ENCODE measurements at places on chromosomes 7 and 10.

DNA sequence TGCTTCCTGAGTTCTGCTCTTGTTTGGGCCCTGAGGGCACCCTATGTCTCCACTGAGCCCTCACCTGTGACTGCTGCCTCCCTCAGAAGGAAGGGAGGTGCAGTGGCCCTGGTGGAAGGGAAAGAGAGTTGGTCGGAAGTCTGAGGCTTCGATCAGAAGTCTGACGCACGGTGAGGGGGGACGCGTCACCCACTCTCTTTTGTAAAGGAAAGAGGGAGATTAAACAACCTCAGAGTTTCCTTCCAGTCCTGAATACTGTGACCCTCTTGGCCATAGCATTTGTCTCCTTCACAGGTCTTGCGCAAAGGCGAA is 31.4 kb upstream of the TRIM8 start:
- DNase-seq = no peak

DNA sequence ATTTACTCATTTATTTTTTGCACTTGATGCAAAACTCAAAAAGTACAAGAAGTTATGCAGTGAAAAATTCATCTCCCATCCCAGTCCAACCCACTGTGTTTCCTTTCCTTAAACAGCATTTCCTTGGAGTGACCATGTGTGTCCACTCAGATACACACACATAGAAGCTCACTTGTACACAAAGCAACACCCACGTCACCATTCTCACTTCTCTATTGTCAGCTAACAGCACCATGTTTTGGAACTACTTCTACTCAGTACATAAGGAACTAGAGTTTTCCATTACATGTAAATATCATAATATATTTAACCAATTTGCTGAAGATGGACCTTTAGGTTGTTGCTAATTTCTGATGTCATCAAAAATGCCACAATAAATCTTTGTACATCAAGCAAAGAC is 167.6 kb downstream of the GRID1 start:
- DNase-seq = peak; percentile 51

DNA sequence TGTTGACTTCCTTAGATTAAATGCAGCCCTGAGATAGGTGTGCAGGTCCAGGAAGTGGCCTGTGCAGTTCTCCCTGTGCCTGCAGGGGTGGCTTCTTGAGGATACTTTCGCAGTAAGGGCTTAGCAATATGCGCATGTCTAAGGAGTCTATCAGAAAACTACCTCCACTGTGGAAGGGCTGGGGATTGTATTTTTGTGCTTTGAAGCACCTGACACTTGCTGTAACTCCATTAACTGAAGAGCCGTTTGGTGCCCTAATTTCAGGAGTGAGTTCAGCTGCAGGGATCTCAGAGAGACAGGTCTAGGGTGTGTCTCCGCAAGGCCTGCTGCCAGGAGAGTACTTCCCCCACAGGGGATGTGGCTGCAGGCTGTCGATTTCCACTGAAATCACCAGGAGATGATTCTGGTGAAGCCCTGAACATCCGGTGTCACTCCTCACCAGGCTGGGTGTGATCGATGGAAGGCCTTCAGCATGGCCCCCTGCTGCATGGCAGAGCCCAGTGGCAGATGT is 35.5 kb downstream of the IKZF1 start:
- peak; percentile 45 for DNase-seq

- DNase-seq = no peak
Observed at GRCh38 chr7:84642611-84643010, 448.0 kb upstream of the SEMA3A start.

- no peak for DNase-seq
Observed at GRCh38 chr7:151454305-151454704, 14.4 kb upstream of the CRYGN start.

DNA sequence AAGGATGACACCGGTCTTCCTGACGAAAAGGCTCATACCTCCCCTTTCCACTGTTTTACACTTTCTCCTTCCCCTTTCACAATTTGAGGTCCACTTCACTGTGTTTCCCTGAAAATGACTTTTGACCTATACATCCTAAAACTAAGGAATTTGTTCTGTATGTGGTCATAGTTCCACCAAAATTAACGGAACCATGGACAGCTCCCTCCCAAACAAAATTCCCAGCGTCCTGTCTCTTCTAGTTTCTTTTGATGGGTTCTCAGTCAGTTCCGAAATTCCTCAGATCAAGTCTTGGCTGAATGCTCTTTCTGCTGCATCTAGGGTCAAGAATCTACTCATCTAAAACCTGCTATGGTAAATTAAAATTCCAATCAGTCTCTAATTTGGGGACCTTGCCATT is 1191.9 kb downstream of the CNTNAP2 start:
- DNase-seq = no peak

GRCh38 chr7:95411036-95411435 is 14.9 kb upstream of the PON3 start:
- DNase-seq = no peak

- no peak for DNase-seq
Observed at GRCh38 chr10:86802473-86803108, 46.2 kb downstream of the BMPR1A start.

DNA sequence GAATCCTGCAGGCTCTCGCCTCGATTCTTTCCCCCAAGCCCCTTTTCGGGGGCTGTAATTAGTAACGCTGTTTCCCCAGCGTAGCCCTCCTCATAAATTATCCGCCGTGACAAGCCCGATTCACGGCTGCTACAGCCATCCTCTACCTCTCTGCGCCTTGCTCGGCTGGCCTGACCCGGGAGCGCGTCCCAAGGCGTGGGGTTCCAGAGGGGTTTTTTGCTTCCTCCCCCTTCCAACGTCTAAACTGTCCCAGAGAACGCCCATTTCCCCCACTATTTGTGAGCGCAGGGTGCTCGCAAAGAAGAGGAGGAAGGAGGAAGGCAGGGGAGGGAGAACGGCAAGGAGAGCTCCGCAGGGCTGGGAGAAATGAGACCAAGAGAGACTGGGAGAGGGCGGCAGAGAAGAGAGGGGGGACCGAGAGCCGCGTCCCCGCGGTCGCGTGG is 880 bp downstream of the HOXA5 start:
- DNase-seq = no peak

- peak; percentile 41 for DNase-seq
Observed at GRCh38 chr10:56316603-56317002, 44.5 kb downstream of the ZWINT start.

- DNase-seq = no peak
Observed at GRCh38 chr7:90948085-90948484, 316.1 kb upstream of the FZD1 start.

DNA sequence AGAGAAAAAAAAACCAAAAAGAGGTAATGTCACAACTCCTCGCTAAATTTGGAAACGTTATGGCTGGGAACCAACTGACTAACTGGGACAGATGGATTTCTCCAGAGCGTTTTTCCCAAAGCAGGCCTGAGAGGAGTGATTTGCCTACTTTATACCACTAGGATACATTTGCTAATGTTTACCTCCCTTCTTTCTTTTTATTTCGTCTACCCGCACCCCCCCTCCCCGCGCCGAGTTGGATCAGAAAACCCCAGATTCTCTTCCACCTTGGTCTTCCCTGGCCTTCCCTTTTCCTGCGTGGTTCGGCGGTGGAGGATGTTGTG is 7.2 kb downstream of the CPA2 start:
- DNase-seq = no peak

DNA sequence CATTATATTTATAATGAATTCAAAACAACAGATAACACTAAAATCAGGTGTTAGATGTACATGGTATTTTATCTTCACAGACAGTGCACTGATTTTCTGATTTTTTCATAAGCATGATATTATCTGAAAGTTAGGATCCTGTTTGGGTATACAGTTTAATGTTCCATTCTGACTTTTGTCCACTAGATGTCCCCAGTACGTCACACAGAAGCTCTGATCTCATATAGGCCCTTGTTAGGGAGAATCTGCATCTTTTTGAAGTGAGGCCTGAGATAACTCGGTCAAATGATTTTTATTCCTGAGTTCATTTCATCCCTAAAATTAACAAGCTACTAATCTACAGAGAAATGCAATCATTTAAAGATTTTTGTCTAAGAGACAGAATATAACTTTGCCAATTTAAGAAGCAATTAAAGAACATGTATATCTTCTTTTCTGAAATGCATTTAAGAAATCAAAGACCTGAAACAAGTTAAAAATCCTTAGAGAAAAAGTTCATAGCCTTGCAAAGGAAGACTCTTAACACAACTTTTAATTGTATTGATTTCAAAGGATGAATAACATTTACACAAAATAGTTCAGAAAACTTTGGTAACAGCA is 72.0 kb upstream of the TES start:
- DNase-seq = peak; percentile 56

DNA sequence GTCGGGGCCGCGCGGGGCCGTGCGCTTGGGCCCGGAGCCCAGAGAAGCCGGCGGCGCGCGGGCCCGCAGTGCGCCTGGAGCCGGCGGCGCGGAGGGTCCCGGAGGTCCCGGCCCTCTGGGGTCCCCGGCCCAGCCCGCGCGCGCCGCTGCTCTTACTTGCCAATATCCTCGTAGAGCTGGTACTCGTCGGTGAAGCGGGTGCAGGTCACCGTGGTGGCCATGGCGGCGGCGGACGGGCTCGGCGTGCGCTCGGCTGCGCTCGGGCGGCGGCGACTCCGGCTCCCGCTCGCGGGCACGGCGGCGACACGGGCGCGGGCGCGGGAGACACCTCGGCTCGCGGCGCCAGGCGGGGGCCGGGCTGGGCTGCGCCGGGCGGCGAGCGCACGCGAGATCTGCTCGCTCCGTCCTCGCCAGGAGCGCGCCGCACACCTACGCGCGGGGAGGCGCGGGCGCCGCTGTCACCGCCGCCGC is at the start of gene CAMK2B:
TSS of gene CAMK2B (minus strand) at position 394 of the 471 bp plus-strand sequence. CDS start at position 221, 173 bp downstream.
- no peak for DNase-seq

GRCh38 chr7:23533238-23533604 is 1.4 kb upstream of the TRA2A start:
- no peak for DNase-seq

GRCh38 chr10:13788711-13789447 is 202.1 kb downstream of the PRPF18 start:
- peak; percentile 4 for DNase-seq

GRCh38 chr10:114437473-114438292 is 33.4 kb upstream of the AFAP1L2 start:
- DNase-seq = peak; percentile 3

DNA sequence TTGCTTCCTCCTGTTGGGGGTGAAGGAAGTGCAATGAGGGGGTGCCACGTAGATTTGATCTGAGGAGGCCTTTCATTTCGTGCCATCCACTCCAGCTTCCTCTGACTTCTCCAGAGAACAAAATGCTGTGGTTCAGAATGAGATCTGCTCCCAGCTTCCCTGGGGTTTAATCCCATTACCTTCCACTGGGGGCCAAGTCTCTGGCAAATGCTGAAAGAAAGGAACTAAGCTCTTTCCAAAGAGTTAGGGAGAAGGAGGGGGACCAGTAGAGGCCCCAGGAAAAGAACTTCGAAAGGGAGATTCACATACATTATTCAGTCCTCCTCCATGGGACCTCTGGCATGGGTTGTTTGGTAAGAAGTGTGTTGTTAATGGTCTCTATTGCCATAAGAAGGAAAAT is 727.0 kb downstream of the TYW1 start:
- DNase-seq = no peak

DNA sequence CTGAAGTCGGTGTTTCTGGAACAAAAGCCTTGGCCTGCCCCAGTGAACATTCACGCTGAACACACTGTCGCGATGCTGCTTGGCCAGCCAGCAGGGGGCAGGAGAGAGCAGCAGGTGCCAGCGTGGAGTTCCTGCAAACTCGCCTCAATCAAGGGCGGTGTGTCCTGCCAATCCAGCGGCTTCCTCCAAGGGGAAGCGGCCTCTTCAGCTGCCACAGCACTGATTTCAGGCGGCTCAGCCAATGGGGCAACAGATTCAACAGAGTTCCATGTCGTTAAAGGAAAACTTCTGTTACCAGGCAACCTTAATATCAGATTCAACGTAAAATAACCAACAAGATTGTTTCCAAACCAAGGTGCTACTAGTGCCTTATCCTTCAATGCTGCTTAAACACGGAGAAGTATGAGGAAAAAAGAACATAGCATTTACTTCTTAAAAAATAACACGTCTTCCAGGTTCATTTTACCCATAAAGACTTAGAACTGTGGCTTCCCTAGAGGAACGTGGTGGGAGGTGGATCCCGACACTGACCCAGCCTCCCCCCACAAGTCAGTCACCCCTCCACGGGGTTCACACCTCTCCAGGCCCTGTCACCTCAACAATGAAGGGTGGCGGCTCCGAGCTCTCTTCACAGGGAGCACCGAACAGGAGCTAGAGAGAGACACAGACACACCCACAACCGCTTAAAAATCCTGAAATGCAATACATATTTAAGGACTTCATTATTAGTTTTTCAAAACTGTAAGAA is 178.2 kb downstream of the DIP2C start:
- DNase-seq = peak; percentile 65

- DNase-seq = no peak
Observed at GRCh38 chr7:20575736-20576135, 39.7 kb upstream of the ABCB5 start.

DNA sequence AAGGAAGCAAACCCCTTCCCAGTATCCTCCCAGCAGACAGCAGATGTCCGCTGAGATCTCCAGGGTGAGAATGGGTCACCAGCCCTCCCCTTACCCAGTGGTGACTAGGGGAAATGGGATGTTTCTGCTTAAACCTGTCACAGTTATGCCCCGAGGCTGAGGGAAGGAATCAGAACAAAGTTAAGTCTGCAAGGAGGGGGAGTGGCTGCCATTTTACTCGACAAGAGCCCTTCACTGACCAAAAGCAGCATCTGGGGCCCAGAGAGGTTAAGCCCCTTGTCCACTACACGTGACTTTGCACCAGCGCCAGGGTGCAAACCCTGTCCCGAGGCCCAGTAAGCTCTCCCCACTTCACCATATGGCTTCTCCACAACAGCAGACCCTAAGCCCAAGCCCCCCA is 4.6 kb upstream of the NANOS1 start:
- no peak for DNase-seq

GRCh38 chr10:43888586-43888985 is 239.9 kb upstream of the ZNF32 start:
- no peak for DNase-seq

DNA sequence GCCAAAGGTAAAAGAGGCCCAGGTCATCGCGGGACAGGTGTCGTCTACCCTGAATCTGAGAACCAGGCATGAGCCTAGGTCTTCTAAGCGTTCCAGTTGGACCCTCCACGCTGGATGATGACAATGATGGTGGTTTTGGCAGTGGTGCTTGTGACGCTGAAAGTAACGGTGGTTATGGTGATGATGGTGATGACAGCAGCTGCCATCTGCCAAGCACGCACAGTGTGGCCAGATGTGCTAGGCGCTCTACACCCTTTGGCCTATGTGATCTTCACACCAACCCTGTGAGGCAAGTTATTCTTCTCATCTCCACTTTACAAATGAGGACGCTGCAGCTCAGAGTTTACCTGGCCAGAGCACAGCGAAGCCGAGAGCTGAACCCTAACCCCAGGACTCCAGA is 93.9 kb downstream of the FAM53B start:
- no peak for DNase-seq

GRCh38 chr10:32960022-32960421 is 2.0 kb upstream of the ITGB1 start:
- no peak for DNase-seq

- DNase-seq = peak; percentile 29
Observed at GRCh38 chr10:125868372-125868975, 12.6 kb downstream of the DHX32 start.
